CD4-positive, CD25-positive, alpha-beta regulatory T cell (primary cell): ENCODE measurements at places on chromosomes 6 and 20.

DNA sequence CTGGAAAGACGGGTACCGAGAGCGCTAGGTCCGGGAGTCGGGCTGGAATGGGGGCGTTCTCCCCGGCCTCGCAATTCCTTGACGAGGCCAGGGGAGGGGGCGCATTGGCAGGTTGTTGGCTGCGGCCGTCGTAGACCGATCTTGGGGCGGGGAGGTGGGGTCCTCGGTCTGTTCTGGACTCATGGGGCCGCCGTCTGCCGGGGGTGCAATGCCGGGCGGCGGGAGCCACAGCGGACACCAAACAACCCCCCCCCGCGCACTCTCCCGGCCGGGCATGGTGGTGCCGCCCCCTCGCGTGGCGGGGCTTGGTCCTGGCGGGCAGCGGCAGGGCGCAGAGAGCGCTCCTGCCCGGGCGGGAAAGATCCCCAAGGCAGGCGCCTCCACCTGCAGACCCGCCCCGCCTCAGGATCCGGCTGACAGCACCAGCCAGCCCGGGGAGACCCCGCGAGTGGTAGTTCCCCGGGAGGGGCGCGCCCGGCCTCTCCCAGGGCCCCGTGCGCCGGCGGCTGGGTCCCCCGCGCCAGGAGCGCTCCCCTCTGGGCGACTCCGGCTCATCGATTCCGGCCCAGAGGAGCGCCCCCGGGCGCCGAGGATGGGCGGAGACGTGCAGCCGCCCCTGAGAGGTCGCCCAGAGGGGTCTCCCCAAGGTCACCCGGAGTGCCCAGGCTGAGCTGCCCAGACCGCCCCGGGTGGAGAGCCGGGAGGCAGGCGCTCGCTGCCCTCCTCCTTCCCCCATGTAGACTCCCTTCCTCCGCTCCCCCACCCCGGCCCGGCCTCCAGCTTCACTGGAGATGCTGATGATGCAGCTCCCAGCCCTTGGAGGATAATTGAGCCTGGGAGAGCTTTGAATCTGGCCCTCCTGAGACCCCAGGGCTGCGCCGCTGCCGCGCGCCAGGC, 709 bp downstream of the PPP1R16B start:
- peak; percentile 29 for DNase-seq

DNA sequence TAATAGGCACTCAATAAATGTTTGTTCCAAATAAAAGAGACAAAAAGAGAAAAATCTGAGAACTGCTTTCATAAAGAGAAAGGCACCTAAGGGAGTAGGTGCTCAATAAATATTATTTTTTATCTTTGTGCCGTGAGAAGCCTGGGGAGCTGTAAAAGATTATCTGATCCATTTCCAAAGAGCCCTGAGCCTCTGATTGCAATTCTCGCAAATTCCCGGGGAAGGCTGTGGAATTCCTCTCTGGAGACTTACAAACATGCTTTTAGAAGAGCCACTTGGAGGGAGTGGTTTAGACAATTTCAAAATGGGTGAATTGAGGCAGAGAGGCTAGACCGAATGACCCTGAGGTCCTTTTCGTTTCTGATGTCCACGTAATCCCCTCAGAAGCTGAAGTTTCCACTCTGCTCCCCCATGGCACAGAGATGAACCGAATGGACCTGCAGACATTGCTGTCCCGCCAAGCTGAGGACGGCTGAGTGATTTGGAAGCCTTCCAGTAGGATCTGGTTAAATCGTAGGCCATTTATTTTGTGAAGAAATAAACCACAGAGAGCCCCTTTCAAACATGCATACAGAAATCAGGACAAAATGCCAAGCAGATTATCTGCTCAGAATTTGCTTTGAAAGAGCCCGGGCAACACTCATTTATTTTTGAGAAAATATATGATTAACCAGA, 77.8 kb downstream of the PKHD1 start:
- DNase-seq = no peak

DNA sequence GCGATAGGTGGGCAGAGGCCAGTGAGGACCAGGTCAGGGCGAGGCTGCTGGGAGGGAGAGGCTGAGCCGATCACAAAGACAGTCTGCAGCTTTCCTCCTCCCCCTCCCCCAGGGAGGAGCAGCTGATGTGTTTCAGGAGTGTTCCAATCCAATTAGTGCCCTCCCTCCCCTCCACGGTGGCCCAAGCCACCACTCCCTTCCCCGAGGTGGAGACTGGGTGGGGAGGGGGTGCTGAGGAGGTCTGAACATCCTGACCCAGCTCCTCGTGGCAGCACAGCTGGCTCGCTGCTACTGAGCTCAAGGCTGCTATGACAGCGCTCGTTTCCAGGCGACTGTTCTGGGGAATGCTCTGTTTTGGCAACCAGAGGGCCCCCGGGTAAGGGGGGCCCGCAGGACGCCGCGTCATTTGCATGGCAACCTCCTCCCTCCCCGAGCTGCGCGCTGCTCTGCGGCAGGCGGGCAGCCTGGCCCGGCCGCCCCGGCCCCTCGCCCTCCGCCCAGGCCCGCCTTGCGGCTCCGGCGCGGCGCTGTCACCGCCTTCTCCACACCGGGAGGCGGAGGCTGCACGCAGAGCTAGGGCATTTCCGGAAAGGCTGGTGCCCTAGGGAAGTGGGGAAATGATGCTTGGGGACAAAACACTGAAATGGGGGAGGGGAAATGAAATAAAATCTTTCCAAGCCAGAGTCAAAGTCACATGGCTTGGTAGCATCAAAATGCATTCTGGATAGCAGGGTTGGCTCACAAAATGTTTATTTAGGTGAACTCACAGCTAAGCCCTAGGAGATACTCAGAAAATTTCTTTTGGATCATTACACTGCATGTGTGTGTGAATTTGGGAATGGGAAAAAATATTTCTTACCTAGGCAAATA, 67.4 kb upstream of the PIM1 start:
- peak; percentile 67 for DNase-seq

DNA sequence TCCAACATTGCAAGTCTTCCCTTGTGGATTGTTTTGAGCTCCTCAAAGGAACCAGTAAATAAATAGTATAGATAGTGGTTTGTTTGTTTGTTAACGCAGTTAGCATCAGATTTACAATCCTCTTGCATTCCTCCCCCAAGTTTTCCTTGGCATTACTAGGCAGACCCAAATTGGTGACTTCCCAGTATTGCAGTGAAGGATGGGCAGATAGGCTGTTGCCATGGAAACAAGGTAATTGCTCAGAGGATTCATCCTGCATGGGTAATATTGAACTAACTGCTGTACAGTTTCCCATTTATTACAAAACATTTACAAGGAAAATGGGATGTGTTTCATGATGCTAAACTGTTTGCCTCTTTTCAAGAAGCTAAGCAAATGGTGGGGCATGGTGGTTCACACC, 477.2 kb downstream of the EPM2A start:
- DNase-seq = no peak

- DNase-seq = no peak
Measured at GRCh38 chr6:163390770-163391169, 23.7 kb upstream of the QKI start.

DNA sequence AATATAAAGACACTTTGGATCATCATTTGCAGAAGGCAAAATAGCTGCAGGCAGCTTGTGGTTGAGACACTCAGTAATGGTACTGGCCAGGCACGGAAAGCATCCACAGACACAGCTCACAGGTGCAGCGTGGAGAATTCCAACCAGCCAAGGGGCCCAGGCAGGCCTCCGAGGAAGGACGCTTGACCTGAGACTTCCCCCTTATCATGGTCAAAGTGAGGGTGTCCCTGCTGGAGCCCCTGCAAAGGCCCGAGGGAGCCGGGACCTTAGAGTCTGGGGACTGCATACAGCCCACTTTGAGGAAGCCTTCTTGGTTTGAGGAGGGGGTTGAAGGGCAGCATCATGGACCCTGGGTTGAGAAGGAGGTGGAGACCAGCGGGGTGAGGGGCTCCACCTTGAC, 15.1 kb upstream of the MYT1 start:
- no peak for DNase-seq

GRCh38 chr6:160457823-160458222, 109.6 kb downstream of the SLC22A3 start:
- no peak for DNase-seq

DNA sequence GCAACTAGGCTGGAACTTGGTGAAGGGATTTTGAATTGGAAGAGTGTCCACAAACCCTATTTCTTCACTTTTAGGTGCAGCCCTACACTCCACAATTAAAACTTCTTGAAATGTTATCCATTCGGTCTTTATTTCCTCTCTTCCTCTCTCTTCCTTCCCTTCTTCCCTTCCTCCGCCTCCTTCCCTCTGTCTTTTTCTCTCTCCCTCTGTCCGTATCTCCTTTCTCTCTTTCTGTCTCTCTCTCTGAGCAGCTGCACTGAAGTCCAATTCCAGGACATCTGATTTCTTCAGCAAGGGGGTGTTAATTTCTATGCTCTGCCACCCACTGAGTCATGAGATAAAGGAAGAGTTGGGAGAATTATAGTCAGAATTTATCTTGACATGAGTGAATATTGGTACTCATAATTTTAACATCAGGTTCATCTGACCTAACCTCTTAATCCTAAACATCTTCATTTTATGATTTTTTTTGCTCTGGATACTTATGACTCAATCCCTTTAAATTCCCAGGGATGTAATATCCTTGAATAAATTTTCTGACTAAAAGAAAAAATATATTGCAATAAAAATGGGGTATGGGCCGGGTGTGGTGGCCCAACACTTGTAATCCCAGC, 84.2 kb downstream of the BCAS1 start:
- DNase-seq = no peak

GRCh38 chr20:48147311-48147710, 362.0 kb upstream of the SULF2 start:
- no peak for DNase-seq

DNA sequence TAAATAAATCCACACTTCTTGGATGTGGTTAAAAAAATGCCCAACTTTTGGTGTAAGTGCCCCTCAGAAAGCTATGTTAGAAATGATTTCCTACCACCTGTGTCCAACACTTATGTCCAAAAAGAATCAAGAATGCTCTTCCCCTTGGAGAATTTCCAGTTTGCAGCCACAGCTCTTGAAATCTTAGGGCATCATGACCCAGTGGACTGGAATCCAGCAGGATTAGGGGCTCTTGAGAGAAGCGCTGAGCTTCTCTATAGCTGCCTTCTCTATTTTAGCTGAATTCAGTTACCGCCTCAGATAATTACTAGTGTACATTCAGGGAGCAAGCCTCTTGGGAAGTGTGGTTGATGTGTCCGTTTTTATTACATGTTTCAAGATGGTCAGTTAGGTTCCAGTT, 2.5 kb downstream of the PHACTR1 start:
- DNase-seq = no peak

- no peak for DNase-seq
Measured at GRCh38 chr6:149228311-149228955, 89.1 kb upstream of the TAB2 start.

DNA sequence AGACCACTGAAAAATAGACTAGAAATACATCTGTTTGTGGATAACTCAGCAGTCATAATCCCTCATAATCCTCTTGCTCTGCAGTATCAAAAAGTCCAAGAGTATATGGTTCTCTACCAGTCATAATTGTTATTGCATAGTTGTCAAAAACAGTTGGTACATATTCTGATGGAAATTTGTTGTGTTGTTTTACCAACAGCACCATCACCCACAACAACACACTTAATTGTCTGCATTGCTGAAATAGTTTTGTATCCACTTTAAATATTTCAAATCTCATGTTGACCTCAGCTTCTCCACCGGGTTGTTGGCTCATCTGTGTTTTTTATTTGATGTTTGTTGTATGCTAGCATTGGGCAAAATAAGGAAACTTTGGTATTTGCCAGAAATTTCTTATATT, 39.4 kb downstream of the ITCH start:
- DNase-seq = no peak

- no peak for DNase-seq
Measured at GRCh38 chr6:148887181-148887580, 140.4 kb downstream of the UST start.

DNA sequence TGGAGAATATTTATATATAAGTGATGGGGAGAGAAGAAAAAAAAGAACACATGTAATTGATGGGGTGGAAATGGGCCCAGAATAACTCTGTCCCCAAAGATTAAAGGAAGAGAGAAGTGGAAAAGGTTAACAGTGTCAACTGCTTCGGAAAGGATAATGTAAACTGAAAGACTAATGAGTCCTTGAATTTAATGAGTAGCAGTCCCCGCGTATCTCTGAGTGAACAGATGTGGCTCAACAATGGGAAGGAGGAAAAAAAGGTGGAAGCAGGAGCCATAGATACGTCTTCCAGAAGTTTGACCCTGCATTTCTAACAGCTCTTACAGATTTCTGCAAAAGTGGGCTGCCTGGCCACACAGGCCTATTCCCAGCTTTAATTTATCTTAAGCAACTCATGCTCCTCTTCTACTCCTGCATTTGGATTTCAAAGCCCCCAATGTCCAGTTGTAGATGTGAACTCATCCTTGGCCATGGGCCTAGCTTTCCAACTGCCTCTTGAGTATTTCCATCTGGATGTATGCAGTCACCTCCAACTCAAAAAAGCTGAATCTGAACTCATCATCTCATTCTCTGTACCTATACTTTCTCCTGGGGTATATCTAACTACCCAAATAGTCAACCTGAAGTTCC, 61.3 kb downstream of the DST start:
- no peak for DNase-seq

DNA sequence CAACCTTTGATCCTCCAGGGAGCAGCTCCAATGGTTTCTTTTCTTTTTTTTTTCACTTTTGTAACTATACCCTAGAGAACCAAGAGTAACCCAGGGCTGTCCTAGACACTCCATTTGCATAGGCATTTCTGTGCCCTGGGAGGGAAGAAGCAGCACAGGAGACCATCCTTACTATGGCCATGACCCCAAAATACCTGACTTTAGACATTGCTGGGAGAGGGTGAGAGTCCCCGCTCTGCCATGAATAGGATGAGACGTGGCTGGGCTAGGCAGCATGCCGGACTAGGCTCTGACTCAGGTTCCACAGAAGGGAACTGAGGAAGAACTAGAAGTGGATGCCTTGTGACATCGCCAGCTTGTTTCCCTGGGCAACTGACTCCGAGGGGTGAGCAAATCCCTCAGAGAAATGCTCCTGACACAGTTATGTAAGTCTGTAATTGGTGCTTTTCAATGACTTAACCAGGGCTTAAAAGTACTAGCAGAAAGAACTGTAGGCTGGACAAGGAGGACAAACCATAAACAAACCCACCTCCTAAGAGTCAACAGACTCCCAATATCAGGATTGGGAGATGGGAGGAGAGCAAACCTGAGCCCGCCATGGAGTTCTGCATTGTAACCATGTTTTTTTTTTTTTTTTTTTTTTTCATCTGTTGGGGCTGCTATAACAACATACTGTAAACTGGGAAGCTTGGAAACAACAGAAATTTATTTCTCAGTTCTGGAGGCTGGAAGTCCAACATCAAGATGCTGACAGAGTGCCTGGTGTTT, 910 bp upstream of the ADTRP start:
- DNase-seq = no peak

GRCh38 chr6:13834790-13835189, 20.4 kb upstream of the MCUR1 start:
- DNase-seq = no peak
